ENCODE measurements at places on chromosomes 16 and 17.

- no peak for DNase-seq
These were observed 8.2 kb downstream of the DCAF7 start for GRCh38 chr17:63558441-63558840.

- DNase-seq: no peak
These were observed 529.1 kb downstream of the WWOX start for GRCh38 chr16:78628461-78629045.

DNA sequence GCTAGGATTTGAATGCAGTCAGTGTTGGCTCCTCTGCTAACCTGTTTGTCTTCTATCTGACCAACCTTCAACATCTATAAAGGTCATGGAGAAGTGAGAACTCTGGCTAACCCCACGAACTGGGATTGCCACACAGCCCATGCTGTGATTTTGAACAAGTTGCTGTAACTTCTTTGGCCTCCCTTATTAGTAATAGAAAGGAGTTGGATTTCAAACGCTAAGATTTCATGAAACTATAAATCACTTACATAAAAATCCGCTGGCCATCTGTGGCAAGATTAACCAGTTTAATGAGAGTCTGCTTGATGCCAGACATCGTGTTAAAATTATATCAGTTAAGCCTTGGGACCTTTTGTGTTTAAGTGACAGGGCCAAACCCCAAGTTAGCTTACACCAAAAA lies 53.4 kb downstream of the HSD17B2 start:
- no peak for DNase-seq

DNA sequence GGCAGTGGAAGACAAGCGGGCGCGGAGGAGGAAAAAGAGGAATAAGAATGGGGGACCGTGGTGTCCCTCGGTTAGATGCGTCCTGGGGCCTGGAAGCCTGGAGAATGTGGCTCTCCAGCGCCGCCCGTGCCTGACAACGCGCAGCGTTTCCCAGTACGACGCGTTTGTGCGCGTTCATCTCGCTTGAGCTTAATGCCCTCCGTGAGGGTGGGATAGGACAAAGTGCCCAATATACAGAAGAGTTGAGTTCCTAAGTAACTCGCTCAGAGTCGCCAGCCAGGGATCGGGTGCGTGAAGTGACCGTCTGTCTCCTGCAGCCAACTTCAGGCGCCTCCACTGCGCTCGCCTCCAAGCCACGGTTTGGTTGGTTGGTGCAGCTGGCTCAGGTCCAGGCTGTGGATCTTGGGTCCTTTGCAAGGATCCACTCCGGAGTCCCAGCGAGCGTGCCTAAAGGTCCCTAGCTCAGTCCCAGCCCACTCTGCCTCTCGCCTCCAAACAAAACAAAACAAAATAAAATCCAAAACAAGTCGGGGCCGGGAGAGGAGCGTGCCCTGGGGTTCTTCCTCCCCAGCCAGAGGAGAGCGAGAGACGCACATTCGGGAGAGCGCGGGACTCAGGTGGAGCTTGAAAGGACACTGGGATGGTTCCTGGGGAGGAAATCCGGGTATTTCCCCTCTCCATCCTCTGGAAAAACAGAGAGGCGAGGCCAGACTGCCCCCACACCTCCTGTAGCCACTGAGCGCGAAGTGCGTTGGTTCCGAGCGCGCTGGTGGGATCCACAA lies 974 bp downstream of the GALR2 start:
- DNase-seq: no peak

DNA sequence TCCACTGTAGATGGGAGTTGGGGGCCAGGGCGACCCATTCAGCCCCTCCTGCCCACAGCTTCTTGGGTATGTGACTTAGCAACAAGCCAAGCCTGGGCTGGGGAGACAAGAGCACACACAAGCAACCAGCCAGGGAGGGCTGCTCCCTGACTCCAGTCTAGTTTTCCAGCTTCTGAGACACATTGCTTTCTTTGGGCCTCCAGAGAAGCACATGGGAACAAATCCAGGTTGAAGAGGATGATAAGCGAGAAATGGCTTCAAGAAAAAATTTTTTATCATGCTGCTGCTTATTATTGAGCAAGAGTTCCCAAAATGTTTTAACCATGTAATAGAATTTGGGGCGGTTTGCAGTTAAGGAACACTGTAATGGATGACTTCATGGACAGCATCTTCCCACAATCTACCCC lies 173.7 kb downstream of the SOX9 start:
- no peak for DNase-seq

GRCh38 chr17:35879773-35880654 lies at the start of gene CCL5:
TSS of gene CCL5 (minus strand) at chr17:35880360.
- peak; percentile 14 for DNase-seq

DNA sequence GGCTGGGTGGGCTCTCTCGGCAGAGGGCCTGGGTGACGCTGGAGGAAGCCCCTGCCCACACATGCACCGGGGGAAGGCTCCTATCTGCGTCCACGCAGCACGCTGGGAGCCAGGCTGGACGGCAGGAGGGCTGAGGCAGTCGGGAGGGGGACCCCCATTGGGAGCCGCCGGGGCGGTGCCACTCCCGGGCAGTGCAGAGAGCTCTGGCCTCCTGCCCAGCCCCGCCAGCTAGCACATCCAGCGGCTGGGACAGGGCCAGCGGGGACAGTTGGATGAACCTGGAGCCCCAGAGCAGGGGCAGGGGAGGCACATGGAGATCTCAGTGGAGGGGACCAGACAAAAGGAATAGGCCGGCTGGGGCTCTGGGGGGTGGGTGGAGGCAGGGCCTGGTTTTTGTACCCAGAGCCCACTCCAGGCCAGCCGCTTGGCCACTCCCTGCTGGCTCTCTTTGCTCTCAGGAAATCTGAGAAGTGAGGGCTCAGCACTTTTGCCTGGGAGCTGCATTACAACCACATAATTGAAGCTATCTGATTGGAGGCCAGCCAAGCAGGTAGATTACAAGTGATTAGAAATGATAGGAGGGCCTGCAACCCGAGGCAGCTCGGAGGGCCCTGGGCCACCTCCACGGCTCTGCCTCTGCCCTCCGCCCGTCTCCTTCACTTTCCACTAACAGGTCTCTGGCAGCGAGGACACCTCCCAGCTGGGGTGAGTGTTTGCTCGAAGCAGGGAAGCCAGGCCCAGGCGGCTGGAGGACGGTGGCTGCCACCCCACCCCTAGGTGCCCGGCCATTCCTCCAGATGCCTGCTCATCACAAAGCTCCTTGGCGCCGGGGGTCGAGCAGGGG lies 40.1 kb downstream of the ENGASE start:
- no peak for DNase-seq

DNA sequence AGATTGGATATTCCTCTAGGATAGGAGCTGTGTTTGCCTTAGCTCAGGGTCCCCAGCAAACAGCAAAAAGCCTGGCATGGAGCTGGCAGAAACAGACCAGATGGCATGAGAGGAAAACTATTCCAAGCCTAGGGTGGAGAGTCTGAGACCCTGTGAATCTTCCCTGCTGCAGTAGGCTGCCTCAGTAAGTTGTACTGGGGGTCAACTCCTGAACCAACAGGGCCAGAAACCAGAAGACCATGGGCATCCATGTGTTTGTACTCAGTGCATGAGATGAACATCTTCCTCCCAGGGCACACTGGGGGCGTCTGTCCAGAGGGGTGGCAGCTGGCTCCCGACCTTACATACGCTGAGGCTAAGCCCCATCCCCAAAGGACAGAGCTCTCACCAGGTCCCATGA lies 214.4 kb downstream of the C16orf78 start:
- no peak for DNase-seq

DNA sequence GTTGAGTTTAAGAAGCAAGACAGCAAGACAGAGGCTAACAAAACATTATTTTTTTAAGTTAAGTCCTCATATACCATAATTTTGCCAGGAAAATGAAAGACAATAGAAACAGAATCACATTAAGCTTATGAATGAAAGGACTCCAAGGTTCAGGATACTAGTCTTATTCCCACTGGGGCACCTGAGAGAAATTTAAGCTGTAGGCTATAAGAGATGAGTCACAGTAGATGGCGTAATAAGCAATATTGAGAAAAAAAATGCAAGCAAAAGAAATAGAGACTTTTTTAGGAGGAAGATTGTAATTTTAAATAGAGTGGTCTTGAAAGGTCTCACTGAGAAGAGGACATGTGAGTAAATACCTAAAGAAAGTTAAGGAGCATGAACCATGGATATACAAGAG lies 57.1 kb upstream of the KIF2B start:
- DNase-seq: no peak

DNA sequence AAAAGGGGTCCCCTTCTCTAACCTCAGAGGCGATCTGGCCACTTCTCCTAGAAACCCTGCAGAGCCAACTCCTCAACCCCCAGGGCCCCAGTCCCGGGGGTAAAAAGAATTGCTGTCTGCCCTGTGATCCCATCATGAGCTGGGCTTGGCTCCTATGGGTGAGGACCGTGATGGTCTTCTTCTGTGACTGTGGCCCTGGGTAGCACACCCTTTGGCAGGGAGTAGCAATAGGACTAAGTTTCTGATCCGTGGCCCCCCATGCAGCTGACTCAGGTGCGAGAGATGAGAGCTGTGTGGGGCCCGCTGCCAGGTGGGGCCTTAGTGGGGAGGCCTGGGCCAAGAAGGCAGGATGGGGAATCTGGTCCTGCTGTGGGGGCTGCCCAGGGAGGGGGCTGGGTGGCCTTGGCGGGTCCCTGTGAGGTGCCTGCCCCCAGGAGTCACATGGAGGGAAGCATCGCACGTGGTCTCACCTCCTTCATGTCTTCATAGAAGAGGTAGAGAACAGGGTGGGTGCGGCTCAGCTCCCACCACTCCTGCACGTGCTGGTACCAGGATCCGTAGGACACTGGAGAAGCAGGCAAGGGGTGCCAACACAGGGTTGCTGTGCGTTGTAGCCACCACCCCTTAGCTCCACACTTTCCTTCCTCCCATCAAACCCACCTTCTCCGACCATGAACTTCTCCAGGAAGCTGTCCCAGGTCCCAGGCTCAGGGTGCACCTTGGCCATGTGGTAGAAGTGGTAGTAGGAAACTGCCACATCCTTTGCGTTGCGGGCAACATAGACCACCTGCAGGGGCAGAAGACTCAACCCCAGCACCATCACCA lies 3.3 kb downstream of the SULT1A1 start:
- DNase-seq: no peak

DNA sequence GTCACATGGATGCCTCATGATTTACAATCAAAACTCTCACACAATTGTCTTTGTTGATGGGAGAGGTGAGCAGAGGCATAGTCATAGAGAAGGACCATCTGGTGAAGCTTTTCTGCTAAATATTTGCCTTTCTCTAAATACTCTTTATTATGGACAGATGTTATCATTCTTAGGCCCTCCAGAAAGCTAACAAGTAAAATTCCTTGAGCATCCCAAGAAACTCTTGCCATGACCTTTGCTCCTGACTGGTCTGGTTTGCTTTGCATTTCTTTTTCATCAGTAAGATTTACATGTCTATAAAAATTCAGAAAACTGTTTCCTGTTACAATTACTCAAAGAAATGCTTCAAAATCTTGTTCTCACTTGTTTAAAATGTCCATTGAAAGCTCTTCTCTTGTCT lies 1336.6 kb upstream of the CDH8 start:
- no peak for DNase-seq

DNA sequence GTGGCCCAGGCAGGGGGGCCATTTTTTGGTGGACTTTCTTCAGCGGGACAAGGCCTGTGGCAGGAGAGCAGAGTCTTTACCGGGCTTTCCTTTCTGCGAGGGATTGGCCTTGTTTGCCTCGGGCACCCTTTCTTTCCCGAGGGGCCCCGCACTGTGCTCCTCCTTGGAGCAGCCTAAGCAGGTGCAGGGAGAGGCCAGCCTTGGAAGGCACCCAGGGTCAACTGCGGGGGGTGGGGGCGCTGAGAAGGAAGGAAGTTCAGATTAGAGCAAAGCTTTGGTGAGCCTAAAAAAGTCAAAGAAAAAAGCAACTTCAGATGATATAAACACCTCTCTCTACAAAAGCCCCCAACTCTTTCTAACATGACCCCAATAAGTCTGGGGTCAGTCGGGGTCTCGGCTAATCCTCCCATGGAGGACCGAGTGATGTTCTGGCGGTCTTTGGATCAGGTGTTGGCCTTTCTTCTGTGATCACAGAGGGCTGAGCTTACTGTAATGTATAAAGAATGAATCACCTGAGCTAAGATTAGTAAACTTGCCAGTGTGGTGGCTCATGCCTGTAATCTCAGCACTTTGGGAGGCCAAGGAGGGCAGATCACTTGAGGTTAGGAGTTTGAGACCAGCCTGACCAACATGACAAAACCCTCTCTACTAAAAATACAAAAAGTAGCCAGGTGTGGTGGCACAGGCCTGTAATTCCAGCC lies 63.0 kb downstream of the PGS1 start:
- no peak for DNase-seq

DNA sequence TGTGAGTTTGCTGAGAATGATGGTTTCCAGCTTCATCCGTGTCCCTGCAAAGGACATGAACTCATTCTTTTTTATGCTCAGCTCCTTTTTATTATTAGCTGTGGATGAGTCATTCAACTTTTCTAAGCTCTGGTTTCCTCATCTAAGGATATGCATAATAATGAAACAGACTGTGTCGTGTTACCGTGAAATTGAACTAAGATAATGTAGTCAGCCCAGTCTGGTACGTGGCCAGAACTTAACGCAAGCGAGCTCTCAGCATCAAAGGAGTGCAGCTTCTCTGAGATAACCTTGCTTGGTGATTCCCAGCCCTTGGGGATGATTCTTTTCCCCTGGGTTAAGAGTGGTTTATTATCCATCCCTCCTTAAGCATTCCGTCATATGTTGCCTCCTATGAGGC lies 454.3 kb upstream of the EEF2KMT start:
- no peak for DNase-seq

GRCh38 chr16:80583466-80583865 lies 42.7 kb downstream of the DYNLRB2 start:
- no peak for DNase-seq

DNA sequence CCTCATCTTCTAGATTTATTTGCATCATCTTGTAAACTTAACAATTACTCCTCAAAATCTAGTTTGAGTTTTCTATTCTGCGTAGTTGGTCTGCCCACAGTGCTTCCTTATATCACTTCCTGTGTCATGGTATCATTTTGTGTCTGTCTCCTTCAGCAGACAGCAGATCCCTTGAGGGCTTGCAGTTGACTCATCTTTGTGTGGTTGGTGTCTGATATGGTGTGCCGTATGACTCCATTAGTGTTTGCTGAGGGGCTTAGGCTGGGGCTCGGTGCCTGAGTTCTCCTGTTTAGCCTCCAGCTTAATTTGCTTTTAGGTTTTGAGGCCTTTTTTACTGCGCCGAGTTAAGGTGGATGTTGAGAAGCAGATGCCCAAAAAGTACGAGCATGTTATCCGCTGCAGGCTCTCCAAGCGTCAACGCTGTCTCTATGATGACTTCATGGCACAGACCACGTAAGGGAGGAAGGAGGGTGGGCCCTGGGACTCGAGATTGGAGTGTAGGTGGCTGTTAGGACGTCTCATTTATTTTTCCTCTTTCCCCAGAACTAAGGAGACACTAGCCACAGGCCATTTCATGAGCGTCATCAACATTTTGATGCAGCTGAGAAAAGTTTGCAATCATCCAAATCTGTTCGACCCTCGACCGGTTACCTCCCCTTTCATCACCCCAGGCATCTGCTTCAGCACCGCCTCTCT lies 16.9 kb downstream of the SRCAP start:
- no peak for DNase-seq
